Transverse colon (tissue), 4 donors: ENCODE measurements at places on chromosomes 5 and 9. TPM values are rescaled to one million over a fixed set of nuclear protein-coding genes. Genes with fewer than 3 reads are reported as not detected.

DNA sequence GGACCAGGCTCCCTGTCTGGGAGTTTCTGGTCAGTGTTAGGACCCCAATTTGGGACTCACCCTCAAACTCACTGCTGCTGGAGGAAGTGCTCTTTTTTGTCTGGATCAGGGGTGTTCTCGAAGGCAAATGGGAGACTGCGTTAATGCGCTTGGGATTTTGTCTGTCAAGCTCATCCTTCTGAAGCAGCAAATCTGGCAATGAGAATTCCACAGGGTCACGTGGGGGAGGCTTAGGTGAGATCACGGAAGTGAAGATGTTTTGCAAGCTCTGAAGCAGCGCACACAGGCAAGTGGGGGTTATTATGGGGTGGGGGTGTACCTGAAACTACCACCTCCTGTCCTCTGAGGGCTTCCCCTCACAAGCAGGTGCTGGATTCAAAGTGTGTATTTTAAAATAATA is 10.5 kb upstream of the TEX53 start:
- DNase-seq = no peak

GRCh38 chr5:178278358-178279023 is 45.9 kb upstream of the PHYKPL start:
- DNase-seq = no peak

DNA sequence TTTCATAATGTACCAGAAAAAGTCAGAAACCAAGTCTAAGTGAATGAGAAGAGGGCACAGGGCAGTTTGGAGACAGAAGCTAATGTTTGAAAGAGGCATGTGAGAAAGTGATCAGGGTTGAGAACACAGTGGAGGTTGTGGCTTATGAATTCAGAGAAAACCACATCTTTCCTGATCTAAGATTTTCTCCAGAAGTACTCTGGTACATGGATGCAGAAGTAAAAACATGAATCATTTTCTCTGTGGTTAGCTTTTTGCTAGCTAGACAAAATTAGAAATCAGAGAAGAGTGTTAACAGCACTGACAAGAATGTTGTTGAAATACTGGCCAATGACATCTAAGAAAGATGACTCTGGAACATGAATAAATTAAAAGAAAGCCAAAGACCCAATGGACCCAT is 541.1 kb downstream of the DNAH5 start:
- no peak for DNase-seq

DNA sequence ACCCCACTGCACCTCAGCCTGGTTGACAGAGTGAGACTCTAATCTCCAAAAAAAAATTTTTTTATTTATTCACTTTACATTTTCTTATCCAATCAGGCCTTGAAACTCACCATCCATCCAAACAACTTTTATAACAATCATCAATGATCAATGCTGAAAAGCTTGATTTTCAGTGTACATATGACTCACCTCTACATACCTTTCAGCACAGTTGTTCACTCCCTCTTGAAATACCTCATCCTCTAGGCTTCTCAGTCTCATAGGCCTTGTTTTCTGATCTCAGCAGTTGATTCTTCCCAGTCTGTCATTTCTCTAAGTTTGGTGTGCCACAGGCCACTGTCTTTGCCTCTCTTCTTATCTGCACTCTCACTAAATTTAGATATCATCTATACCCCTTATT is 36.2 kb downstream of the GRIN3A start:
- DNase-seq = no peak

DNA sequence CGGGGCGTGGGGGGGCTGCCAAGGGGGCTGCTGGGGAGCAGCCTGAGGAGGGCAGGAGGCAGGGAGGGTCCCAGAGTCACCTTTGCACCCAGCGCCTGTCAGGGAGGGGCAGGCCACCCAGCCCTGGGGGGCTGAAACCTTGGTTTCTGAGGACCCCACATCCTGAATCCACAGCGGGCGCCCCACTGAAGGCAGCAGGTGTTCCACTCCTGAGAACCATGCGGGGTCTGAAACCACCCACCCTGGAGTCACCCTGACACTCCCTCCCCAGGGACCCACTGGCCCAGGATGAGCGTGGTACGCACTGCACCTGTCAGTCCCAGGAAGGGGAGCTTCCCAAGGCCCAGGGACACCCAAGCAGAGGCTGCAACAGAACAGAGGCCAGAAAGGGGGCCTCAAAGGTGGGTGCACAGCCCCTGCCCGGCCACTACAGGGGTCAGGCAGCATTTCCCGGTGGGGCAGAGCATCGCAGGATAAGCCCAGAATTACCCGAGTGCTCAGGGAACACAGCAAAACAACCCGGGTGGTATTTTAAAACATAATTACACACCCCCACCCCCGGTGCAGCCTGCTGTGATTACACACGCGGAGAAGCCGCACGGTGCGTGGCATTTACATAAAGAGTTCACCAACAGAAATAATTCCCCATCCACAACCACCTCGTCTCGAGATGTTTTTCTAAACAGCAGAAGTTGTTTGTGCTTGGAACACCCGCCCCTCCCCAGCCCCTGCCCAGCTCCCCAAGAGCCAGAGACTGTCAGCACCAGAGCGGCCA is 57.3 kb upstream of the UBAC1 start:
- no peak for DNase-seq

Gene PKD2L2
- total RNA-seq = not detected

Gene SPINK13
- not detected for total RNA-seq

Gene PCDHGB4
- total RNA-seq = 4.1 TPM
